ENCODE measurements at places on chromosomes 7 and 10.

DNA sequence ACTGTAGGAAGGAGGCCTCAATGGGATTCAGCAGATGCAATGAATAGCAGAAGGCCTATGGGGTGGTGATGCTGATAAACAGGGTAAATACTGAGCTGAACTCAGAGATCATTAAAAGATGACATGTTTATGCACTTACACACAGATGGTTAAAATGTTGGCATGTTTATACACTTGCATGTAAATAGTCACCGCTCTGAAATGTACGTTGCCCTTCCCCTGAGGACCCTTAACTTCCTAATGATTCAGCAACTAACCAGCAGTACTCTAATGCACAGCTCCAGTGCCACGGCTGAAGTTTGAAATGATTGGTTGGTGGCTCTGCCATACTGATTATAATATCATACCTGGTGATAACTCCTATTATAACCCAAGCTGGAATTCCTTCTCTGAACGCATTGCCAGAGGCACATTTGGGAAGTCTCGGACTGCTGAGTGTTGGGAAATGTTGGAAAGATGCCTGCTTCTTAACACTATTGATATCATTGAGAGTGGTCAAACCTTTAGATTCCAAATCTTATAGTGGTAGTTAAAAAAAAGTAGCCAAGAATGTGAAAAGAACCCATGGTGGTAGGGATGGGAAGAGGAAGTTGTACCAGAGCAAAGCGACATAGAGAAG is 3.7 kb upstream of the CAV1 start:
- DNase-seq: peak; percentile 53

DNA sequence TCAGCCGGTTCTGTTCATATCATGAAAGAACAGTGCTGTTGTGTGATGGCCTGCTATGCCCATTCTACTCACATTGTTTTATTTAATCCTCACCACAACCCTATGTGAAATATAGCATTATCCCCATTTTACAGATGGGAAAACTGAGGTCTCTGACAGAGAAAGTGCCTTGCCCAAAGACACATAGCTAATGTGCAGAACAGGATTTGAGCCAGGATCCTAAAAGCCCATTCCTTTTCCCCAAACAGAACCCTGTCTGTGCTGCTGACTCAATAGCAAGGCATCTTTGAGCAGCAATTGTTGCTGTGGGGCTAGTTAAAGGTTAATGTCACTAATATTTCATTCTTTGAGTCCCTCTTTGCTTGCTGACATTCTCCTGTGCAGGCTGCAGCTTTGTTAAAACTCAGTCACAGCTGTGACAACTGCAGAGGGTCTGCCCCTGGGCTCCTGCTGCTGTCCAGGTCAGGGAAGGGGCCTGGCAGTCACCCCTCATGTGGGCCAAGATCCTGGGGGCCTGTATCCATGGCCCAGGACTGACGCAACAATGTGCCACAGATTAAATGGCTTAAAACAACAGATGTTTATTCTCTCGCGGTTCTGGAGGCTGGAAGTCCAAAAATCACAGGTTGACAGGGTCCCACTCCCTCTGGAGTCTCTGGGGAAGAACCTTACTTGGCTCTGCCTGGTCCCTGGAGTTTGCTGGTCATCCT is 40.4 kb downstream of the AFAP1L2 start:
- no peak for DNase-seq

DNA sequence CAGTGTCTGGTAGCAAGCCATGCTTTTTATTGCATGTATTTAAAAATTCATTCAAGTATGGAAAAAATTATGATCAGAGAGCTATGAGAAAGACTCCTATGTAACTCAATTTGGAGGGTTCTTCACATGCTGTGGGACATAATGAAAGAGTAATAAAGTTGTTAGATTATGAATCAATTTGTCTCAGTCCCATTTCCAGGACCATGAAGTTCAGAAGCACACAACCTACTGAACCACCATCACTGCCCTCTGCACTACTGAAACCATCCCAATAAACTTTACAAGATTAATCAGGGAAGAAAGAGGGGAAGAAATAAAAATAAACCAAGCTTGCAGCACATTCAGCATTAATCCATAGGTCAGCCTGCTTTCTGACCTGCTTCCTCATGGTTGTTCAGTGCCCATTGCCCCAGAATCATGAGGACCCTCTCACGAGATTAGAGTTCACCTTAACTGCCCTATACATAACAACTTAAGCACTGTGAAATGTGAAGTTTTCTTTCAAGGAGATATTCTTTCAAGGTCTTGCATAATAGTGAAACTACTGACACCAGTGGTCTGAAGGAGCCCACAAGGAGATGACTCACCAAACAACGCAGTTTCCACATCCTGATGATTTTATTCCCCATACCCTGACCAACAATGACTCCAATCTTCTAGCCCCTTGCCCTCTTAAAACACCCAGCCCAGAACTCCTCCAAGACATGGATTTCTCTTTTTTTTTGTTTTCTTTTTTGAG is 171.5 kb upstream of the ADCY1 start:
- no peak for DNase-seq

- DNase-seq: no peak
Observed at GRCh38 chr7:4650433-4651047, 31.6 kb upstream of the FOXK1 start.

- no peak for DNase-seq
Observed at GRCh38 chr10:15518250-15518649, 147.2 kb upstream of the FAM171A1 start.

- DNase-seq: peak; percentile 95
Observed at GRCh38 chr7:114085592-114086501, 167.0 kb upstream of the PPP1R3A start.

DNA sequence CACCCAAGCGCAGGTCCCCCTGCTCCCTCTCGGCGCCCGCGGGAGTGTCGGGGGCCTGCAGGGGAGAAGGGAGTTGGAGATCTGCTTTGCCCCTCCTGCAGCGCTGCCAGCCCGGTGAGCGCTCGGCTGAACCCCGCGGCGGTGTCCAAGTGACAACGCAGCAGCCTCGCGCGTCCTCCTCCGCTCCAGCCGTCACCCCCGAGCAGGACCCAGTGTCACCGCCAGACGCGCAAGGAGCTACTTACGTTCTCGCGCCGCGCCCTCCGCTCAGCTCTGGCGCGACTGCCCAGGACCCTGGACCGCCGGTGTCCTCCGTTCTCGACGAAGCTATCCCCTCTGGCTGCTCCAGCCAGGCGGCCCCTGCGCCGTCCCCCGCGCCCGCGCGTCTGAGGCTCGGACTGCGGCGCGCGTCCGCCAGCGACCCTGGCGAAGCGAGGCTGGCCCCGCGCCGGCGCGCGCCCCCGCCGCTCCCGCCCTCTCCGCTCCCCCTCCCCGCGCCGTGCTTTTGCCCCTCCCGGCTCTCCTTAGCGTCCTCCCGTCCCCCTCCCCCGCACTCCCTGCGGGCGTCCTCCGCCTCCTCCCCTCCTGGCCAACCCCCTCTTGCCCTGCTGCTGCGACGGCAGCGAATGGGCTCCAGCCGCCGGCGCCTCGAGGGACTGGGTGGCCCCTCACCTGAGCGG is at the start of gene NRCAM:
TSS of gene NRCAM (minus strand) at position 439 of the 680 bp plus-strand sequence. CDS start 216,372 bp downstream, outside the sequence.
- no peak for DNase-seq

- no peak for DNase-seq
Observed at GRCh38 chr10:127142136-127142535, 54.3 kb downstream of the INSYN2A start.

DNA sequence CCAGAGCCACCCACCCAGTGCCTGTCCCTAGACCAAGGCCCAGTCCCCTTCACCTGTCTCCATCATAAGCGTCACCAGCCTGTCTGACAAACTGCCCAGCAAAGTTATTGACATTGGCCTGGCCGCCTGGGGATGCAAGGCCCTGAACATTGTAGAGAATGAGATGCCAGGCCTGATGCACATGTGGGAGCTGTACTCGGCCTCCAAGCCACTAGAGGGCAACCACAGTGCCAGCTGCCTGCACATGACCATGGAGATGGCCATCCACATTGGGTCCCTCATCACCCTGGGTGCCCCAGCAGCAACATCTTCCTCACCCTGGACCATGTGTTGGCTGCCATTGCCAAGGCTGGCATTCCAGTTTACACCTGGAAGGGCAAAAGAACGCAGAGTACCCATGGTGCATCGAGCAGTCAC is 63.7 kb upstream of the ANTXRL start:
- no peak for DNase-seq

DNA sequence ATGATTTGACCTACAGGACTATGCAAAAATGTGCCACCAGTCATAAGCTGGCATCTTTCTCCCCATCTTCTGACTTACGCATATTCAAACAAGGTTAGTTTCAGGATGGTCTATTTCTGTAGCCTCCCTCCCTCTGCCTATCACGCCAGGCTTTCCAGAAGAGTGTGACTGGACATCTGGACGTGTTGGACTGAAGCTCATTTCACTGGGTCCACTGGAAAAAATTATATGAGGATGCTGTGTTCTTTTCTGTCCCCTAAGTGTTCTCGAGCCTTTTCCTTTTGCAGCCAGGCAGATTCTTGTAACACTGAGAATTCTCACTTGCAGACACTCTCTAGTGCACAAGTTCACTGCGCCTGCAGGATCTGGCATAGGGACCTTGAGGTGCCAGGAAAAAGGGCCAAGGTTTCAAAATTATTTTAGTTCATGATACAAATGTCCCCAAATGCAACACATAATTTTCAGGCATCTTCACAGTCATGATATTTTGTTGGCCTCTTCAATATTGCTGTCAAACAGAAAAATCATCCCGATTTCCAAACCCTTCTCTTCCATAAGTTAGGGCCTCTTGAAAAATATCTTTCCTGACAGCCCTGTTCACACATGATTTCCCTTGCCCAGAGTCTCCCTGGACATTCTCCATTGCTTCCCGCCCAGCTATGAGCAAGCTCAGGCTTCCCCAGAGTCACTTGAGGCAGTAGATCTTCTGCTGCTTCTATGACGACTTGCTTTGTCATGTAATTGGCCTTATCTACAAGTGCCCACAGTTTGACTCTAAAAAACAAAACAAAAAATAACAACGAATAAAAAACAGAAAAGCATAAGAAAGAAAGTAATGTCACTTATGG is 170.4 kb downstream of the BMPER start:
- no peak for DNase-seq

- DNase-seq: no peak
Observed at GRCh38 chr10:97534746-97535367, 36.1 kb downstream of the UBTD1 start.

DNA sequence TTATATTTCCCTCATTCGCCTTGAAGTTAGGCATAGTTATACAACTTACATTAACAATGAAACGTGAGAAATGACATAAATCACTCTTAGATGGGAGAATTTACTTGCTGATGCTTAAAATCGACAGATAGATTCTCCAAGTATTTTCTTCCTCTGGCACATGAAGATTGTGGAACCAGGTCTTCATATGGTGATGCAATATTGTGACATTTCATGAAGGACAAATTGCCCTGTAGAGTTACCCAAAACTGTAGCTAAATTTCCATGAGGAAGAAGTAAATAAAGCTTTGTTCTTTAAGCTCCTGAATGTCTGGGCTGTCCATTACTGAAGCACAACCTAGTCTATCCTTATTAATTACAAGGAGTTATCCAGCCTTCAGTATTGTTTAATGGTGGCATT is 353.1 kb downstream of the THSD7A start:
- no peak for DNase-seq

GRCh38 chr7:68304536-68304935 is 1293.7 kb upstream of the AUTS2 start:
- peak; percentile 10 for DNase-seq

DNA sequence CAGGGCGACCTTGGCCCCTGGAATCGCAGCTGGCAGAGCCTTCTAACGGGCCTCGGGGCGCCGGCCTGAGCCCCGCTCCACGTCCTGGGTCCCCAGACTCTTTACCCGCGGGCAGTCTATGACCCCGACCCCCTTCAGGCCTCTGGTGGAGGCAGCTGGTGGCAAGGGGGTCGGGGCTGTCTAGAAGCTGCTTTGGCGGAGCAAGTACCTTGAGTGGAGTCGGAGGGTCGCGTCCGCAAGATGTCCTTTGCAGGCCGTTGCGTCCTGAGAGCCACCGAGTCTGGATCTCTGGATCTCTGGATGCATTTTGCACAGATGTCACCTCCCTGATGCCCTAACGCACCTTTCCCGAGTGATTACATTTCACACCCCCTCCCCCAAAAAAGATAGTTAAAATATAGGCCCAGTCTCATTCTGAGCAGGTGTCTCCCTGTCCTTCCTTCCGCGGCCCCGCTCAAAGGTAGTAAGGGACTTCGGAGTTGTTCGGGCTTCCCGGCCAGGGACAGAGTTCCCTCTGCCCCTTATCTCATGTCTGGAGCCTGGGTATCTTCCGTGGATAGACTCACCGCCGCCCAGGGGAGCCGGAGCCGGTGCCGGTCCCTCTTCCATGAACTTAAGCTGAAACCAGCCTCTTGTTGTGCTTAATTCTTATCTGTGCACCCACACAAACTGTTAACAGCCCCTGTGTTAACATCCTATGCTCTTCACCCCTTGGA is 457 bp downstream of the ACADSB start:
- no peak for DNase-seq

- no peak for DNase-seq
Observed at GRCh38 chr10:3220853-3221252, 48.3 kb upstream of the PITRM1 start.

GRCh38 chr7:111098011-111098925 is 7.3 kb downstream of the LRRN3 start:
- DNase-seq: no peak

- DNase-seq: no peak
Observed at GRCh38 chr7:152173372-152174070, 148.0 kb downstream of the GALNT11 start.

DNA sequence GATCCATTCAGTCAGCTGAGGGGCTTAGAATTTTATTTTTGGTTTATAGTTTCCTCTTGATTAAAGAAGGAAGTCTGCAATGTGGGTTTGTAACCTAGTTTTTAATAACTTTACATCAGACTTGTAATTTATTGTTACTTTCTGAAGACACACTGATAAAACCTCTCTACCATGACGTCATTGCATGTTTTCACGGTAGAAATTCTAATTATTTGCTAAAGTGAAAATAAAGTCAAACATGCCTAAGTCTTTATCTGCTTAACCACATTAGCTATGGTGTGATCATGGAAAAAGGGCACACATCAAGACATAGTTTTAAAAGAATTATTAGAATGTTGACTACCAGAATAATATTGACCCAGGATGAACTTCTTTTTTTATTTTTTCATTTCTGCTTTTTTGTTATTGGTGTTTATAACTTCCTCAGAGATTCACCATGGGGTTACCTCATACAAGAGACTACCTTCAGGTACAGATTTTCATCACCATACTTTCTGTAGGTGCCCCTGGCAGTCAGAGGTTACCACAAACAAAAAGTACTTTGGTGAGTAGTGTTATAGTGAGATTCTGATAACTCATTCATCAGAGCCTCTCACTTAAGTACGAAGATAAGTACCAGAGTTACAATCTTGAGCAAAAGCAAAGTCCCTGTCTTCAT is 7.0 kb upstream of the PANK1 start:
- peak; percentile 19 for DNase-seq

DNA sequence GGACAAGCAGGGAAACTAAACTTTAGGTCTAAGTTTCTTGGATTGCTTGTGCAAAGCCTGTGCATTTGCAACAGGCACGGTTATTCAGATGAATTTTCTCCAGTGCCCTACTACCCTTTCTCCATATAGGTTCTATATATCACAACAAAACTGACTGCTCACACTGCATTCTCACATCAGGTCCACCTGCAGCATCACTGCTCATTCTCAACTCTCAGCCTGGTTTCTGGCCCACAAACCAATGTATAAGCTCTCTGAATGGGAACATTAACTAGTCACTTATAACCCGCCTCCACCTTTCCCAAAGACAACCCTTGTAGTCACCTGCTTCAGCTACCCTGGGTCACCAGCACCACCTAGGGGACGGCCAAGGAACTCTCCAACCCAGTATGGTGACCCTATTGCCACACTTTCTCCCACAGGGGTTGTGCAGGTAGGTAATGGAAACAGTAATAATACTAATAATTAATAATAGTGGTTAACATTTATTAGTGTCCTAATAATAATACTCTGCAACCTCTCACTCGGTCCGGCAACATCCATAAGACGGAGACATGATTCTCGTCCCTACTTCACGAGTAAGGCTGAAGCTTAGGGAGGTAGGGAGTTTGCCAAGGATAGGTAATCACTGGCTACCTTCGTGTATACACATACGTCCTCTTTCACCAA is 97.3 kb downstream of the CLEC2L start:
- no peak for DNase-seq
